ENCODE measurements at places on chromosomes 16 and 17.

DNA sequence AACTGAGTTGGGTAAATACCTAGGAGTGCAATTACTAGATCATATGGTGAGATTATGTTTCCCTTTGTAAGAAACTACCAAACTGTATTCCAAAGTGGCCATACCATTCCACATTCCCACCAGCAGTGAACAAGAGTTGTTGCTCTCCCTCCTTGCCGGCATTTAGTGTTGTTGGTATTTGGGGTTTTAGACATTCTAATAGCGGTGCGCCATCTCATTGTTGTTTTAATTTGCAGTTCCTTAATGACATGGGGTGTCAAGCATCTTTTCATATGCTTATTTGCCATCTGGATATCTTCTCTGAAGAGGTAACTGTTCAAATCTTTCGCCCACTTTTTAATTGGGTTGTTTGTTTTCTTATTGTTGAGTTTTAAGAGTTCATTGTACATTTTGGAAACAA, 164.2 kb upstream of the LHX1 start:
- no peak for DNase-seq

- DNase-seq = no peak
Observed at GRCh38 chr16:82331397-82331796, 161.4 kb upstream of the MPHOSPH6 start.

DNA sequence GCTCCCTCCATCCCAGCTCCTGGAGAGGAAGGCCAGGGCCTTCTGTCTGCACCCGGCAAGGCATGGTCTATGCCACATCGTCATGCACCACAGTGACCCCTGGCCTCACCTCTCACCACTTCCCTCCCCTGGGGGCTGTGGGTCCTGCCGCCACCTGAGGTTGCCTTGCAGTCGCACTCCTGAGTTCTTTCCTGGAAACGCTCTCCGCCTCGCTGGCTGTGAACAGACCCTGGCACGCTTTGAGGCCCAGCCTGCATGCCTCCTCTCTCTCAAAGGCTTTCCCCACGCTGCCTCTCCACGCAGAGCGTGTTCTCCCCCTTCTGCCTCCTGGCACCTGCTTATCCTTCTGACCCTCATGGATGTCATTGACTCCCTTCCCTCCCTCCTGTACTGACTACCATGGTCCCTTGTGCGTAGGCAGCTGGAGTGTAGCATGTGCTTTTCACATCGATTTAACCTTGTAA, 45.4 kb downstream of the SEC14L1 start:
- no peak for DNase-seq

DNA sequence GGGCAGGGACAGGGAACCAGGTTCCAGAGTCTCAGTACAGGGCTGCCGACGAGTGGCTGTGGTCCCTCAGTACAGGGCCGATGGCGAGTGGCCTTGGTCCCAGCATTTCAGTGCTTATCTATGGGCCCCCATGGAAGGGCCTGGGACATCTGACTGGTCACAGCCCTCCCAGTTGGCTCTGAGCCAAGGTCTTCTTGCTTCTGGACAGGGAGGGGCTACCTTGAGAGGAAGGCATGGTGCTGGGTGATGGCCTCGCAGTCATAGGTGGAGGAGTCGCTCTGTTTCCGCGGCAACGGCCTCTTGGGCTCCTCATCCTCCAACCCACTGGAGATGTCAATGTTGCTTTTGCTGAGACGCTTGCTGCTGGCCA, 32.5 kb downstream of the PIMREG start:
- no peak for DNase-seq

DNA sequence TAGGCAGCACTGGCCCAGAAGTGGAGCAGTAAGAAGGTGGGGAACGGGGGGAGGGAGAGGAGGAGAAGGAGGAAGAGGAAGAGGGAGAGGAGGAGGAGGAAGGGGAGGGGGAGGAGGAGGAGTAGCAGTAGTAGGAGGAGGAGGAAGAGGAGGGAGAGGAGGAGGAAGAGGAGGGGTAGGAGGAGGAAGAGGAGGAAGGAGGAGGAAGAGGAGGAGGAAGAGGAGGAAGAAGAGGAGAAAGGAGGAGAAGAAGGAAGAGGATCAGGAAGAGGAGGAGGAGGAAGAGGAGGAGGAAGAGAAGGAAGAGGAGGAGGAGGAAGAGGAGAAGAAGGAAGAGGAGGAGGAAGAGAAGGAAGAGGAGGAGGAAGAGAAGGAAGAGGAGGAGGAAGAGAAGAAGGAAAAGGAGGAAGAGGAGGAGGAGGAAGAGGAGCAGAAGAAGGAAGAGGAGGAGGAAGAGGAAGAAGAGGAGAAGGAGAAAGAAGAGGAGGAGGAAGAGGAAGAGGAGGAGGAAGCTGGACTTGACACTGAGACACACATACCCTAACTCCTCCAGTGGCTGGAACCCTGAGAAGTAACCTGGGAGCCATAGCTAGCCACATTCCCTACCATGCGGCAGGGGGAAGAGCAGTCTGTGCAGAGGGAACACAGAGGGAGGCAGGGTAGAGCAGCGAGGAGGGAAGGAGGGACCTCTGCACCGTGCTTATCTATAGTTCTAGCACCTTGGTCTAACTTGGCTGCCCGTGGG, 35.8 kb downstream of the LRRC75A start:
- DNase-seq = no peak

DNA sequence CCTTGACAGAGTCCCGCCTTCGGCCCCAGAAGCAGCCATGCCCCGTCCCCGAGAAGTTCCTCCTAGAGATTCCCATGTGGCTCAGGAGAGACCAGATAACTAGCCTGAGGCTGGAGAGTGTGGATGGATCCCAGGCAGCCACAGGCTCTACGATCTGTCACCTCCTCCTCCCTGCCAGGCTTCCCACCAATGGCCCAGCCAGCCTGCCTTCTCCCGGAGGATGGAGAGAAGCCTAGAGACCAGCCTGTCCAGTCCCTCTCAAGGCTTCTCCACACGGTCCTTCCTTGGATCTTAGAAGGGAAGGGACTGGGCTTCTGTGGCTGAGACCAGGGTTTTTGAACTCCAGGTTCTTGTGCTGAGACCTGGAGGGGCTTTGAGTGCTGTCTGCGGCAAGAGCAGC, 1.6 kb upstream of the SMTNL2 start:
- DNase-seq = no peak

- no peak for DNase-seq
Observed at GRCh38 chr17:65185668-65186382, 48.7 kb downstream of the RGS9 start.

- no peak for DNase-seq
Observed at GRCh38 chr16:22672830-22673210, 141.1 kb upstream of the HS3ST2 start.

- DNase-seq = no peak
Observed at GRCh38 chr16:73771196-73772064, 525.2 kb upstream of the PSMD7 start.

- no peak for DNase-seq
Observed at GRCh38 chr17:81011951-81012350, 20.3 kb downstream of the CHMP6 start.

GRCh38 chr16:60459463-60459862, 1576.8 kb downstream of the CDH8 start:
- DNase-seq = no peak

GRCh38 chr16:51898872-51899271, 648.1 kb downstream of the TOX3 start:
- no peak for DNase-seq

DNA sequence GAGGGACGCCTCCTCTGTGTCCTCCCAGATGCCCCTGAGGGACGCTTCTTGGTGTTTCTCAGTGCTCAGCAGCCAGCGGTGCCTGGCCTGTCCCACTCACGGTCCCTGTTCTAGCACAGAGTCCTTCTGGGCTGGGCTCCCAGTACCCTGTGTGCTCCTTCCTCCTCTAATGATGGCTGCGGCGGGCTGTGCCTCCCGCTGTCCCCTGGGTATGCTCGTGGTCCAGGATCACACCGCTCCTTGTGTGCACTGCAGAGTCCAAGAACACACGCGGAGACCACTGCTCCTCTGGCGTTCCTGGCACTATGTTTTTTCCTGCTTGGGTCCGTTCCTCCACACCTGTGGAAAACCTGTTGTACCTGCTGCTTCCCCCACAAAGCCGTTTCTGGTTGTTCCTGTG, 15.1 kb upstream of the IRF8 start:
- DNase-seq = no peak

- peak; percentile 26 for DNase-seq
Observed at GRCh38 chr17:17613708-17614114, 22.2 kb upstream of the PEMT start.

- DNase-seq = no peak
Observed at GRCh38 chr16:52562770-52563169, 15.8 kb upstream of the TOX3 start.

GRCh38 chr16:64013856-64014255, 1108.0 kb downstream of the CDH11 start:
- DNase-seq = no peak

- DNase-seq = no peak
Observed at GRCh38 chr17:12545877-12546513, 119.7 kb upstream of the MYOCD start.

GRCh38 chr17:55273579-55274354, 9.0 kb downstream of the HLF start:
- DNase-seq = no peak

DNA sequence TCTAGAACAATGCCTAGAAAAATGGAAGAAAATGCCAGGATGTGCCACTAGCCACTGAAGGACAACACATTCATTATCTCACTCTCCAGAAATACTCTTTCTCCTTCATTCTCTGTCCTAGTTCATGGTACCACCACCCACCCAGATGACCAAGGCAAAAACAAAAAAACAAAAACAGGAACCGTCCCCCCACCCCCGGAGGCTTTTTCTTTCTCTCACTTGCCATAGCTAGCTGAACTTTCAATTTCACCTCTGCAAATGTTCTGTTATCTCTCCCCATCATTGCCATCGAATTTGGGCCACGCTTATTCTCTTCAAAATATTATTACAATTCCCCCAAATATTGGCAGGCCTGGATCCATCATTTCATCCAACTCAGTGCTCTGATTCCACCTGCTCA, 49.0 kb downstream of the SOX9 start:
- no peak for DNase-seq

DNA sequence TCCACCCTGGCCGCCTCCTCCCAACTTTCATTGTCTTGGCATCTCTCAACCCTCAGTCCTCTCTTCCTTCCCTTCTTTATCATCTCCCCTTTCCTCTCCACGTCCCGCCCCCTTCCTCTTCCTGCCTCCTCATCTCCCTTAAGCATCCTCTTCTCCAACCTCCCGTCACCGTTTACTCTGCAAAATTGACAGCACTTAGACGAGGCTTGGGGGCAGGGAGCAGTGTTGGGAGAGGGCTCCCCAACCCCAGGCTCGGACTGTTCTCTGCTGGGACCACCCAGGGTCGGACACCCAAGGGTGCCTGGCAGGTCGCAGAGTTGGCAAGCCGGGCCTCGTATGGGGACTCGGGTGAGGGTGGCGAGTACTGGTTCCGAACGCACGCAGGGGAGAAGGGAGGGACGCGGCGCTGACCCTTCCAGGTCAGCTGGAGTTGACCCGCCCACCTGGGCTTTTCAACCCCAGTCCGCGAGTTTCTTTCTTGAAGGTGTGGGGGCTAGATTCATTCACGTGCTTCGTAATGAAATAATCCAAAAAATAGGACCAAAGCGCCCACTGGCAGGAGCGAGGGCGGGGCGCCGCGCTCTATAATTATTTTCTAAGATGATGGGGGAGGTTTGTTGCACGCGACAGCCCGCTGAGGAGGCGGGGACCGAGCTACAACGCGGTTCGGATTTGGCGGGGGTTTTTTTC, 775 bp upstream of the PAGR1 start:
- no peak for DNase-seq

All from central memory CD8-positive, alpha-beta T cell (primary cell).